ENCODE measurements at places on chromosomes 5 and 9.

DNA sequence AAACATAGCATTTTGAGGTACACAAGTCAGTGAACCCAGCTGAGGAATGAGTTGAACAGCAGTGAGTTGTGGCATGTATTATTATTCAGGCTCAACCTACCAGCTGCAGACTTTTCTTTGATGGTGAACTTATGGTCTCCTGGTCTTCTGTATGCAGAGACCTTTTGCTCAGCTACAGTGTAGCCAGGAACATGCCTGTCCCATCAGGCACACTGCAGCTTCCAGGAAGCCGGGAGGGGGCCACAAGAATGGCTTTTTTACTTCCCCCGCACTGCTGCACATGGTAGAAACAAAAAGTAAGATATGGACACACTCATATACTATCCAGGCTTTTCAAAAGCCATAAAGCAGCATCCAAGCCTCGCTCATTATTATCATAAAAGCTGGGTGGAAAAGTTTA is 65.3 kb upstream of the PLPP1 start:
- DNase-seq, result no peak

DNA sequence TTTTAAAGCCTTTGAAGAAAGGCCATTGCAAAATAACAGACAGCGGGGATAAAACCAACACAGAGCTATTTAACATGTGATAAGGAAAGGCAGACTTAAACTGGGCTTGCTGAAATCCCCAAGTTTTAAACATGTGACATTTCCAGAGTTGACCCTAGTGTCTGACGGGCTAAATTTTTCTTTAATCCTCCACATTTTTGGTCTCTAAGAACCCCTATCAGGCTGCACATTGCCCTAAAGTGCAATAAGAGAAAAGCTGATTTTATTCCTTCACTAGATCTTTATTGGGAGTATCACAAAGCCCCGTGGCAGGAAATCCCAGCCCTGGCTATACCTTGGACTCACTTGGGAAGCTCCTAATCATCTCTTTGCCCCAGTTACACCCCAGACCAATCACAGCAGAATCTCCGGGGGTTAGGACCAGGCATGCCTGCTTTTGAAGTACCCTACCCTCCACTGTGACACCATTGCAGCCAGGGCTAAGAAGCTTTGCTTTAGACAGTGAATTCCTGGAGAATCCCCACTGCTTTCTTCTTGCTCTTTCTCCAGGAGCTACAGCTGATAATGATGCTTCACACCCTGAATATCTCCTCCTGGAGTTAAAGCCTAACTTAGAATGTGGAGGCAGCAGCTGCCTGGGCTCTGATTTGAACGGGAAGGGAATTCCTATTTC is 20.1 kb upstream of the COL15A1 start:
- DNase-seq, result no peak

GRCh38 chr5:21910731-21911130 is 942.4 kb downstream of the CDH12 start:
- no peak for DNase-seq

- no peak for DNase-seq
Observed at GRCh38 chr5:53476531-53477480, 3.6 kb upstream of the FST start.

DNA sequence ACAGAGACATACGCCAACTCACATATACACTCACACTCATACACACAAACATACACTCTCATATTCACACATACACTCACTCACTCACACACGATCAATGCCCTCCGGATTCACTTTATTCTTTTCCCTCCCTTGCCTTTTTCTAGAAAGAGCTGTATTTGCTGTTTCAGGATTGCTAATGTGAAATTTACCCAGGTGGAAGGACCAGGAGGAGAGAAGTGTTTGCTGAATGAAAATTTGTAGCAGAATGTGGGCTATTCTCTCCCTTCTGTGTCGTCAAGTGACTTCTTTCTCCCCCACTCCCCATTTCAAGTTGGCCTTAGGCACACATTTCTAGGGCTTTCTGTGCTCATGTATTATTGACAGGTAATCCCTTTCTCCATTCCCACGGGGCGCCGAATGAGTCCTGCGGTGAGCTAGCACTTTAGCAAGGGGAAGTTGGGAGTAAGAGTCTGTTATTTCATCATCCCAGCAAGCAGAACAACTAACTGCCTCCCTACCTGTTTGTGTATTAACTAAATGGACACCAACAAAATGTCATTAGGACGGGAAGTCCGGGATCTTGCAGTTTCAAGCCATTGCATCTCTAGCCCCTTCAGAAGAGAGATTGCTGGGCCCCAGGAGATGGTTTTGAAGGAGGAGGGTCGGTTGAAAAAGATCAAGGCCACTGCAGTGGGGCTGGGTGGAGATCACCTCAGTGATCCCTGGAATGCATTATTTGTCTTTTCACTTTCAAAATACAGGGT is 97.1 kb upstream of the TAF11L2 start:
- peak; percentile 68 for DNase-seq

DNA sequence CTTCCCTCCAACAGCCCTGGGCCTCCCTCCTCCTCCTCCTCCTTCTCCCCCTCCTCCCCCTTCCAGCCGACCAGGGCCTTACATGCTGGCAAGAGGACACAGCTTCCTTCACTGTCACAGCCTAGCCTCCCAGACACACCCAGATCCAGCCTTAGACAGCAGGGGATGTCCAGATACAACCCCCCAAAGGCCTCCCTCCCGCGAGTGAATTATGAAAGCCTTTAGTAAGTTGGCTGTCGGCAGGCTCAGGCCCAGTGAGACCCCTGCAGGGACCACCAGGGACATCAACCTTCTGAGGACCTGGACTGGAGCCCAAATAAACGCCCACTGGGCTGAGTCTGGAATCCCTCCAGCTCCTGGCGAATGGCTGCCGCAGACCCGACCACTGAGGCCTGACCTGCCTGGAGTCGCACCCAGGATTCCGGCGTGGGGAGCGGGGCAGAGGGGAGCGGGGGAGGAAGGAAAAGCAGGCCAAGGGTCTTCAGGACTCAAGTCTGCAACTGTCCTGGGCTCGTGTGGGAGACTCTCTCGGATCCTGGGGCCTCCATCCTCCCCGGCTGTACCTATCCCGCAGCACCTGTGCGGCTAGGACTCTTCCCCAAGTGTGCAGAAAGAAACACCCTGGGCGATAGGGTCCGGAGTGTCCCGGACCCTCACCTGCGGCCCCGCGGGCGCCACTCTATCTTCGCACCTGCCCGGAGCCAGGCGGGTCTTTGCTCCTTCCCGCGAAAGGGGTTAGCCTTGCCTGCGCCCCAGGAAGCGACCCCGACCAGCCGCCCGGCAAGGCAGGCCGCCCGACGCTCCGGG is 705 bp downstream of the SEPTIN8 start:
- no peak for DNase-seq

- no peak for DNase-seq
Observed at GRCh38 chr9:93079371-93079770, 16.6 kb upstream of the CARD19 start.

DNA sequence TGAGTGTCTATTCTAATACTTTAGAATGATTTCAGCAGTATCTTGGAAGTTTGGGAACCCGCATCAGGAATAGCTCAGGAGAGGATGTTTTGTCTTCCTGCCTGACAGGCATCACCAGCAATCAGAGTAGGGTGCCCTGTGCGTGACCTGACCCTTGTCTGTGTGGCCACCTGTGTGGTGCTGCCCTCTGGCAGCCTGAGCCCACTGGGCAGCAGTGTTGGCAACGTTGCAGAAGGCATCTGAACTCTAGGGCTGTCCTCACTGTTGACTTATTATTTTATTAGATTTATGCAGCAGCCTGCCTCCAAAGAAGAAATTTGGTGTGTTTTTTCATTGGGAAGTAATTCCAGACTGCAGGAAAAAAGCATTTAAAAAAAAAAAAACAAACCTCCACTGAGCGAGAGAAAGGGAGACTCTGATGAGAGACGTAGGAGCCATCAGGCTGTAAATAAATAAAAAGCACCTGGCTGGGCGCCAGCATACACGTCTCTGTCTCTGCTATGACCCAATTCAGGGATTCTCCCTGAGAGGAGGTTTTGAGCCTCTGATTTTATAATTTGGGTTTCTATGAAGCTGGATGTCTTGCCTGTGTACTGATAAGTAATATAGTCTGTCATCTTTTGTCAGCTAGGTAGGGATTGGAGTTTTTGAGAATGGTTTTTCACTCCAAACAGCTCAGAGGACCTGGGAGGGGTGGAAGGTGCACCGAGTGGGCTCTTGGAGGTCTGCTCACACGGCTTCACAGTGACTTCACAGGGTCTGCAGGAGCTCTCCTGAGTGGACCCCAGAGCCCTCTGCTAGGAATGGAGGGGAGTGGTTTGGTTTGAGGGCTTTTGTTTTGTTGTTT is 49.0 kb downstream of the FAM78A start:
- no peak for DNase-seq

DNA sequence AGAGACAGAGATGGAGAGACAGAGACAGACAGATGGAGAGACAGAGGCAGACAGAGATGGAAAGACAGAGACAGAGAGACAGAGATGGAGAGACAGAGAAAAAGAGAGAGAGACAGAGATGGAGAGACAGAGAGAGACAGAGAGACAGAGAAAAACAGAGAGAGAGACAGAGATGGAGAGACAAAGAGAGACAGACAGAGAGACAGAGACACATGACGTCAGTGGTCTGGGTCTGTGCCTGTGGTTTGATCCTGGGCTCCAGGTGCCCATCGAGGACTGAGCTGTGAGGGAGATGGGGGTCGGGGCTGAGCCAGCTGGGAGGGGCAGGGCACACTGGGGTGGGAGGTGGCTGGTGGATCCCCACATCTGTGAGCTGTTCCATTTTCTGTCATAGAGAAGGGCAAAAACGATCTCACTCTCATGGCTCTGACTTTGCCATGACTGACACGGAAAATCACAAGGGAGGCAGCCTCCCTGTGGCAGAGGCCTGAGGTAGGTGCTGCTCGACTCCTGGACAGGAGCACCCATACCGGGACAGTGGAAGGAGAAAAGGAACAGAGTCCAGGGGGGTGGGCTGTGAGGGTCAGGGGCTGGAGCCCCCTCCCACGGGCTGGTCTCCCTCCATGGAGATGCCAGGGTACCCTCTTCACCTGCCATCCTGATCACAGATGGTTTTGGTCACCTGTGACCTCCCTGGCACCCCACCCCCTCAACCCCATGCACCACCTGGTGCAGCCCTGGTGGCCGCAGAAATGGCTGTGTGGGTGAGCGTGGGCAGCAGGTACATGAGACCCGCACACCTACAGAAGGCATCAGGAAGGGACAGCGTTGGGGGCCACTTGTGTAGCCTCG is 28.8 kb downstream of the GLT6D1 start:
- no peak for DNase-seq

DNA sequence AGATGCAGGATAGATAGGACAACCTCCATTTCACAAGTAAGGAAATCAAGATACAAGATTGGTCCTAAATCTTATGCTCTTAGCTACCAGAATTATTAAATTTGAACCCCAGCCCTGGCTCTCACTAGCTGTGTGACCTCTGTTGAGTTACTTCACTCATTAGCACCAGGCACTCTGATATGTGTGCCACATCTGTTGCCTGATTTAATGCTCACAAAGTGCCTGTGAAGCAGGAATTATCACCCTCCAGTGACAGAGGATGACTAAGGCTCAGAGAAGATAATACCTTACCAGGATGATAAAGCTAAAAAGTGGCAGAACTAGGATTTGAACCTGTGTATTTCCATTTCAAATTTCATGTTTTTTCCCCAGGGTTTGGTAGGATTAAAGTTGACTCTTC is 110.0 kb downstream of the PLPPR1 start:
- DNase-seq, result no peak

DNA sequence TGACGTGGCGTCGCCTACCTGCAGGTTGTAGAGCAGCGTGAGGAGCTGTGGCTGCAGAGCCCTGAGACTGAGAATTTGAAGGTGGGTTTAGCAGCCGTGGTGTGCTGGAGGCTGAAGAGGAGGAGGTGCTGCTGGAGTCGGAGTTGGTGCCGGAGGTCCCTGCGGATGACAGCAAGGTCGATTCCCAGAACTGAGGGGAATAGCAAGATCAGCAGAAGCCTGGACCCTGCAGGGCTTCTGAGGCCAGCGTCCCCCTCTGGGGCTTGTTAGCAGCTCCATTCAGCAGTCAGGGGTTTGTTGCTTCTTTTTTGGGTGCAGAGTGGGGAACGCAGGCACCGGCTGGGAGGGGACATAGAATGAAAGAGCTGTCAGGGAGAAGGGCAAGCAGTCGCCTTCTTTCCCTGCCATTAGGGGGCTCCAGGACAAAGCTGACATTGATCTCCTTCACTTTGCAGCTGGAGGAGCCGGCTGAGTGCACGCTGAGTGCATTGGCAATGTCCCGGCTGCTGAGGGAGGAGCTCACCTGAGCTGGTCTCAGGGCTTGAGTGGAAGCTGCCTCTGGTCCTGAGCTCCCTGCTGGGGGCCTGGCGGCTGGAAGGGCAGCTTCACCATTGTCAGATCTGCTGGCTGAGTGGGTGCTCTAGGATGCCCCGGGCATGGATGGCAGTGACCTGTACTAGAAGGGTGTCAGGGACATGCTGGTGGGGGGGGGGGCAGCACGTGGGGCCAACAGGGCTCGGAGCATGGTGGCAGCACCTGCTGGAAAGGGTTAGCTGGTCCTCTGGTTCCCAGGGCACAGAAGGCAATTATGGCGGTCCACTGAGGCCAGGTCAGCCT is 20.8 kb downstream of the OBP2B start:
- DNase-seq, result peak; percentile 16

DNA sequence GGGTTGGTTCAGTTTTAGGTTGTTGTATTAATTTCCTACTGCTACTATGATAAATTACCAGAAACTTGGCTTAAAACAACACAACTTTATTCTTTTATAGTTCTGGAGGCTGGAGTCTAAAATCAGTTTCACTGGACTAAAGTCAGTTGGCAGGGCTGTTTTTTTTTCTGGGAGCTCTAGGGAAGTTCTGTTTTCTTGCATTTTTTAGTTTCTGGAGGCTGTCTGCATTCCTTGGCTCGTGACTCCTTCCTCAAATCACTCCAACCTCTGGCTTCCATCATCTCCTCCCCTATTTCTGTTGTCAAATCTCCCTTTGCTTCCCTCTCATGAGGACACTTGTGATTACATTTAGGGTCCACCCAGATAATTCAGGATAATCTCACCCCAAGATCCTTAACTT is 51.3 kb upstream of the SUB1 start:
- DNase-seq, result no peak

- DNase-seq, result no peak
Observed at GRCh38 chr5:150441813-150442698, 7.5 kb downstream of the RPS14 start.

GRCh38 chr9:94135222-94135621 is 51.0 kb downstream of the PTPDC1 start:
- peak; percentile 18 for DNase-seq

- peak; percentile 71 for DNase-seq
Observed at GRCh38 chr9:131273146-131273855, 3.0 kb downstream of the FAM78A start.

DNA sequence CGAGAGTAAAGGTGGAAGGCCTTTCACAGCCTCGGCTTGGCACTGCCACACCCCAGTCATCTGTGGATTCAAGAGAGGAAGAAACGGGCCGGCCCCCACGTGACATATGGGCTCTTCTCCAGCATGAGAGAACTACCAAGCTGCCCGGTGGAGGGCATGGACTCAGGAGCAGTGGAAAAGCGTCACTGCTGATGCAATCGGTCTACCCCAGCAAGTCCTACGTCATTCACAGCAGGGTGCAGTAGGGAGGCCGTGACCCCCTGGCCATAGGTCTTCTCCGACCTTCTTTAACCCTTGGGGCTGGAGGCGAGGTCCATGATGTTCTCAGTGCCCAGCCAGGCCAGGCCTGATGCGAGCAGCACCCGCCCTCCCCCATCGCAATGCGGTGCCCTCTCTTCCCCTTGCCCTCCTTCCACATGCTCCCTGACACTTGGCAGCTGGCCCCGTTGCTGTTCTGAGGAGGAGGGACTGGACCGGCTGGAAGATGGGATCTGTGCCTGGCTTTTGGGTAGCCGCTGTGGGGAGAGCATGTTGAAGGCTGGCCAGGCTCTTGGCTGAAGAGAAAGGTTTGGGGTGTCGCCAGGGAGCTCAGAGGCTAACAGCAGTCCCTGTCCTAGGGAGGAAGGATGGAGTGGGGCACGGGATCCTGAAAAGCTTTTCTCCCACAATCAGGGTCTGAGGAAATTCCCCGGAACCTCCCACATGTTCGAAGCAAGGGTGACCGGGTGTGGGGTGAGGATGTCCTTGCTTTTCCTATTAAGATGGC is 89.8 kb downstream of the LIFR start:
- DNase-seq, result no peak
